Cerebellum (tissue), 4 donors: ENCODE measurements at places on chromosomes 6 and 20.

GRCh38 chr6:73062837-73063236 is 162.5 kb downstream of the KHDC1L start:
- DNase-seq, result no peak

DNA sequence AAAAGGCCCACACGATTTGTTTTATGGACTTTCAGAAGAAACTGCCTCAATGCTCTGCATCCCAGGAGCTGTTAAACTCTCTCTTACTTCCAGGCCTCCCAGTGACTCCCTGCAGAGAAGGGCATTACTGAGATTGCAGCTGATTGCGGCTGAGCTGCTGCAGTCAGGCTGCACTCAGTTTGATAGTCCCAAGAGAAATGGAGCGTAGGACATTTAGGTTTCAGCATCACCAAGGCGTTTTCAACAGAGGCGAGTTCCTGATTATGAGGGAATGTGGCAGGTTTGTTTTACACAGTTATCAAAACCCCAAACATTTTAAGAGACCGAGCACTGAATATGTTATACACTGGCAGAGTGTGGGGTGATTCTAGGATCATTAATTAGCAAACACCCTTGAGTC is 145.6 kb downstream of the TBX18 start:
- no peak for DNase-seq

DNA sequence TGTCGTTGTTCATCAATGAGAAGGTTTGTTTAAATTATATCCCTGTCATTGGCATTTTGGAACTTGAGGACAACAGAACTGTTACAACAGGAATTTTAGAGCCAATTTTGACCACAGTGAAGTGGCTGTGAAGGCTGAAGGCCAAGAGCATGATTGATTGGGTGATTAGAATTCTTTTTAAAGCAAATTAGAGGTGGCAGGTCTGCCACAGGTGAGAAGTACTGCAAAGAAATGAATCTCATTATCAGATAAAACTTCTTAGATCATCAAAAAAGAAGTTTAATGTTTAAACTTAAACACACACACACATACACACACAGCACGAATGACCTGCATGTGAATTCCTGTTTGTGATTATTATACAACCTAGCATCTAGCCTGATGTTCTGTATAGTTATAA is 32.4 kb downstream of the FARS2 start:
- no peak for DNase-seq

- DNase-seq, result no peak
Observed at GRCh38 chr6:87658516-87658915, 43.5 kb downstream of the AKIRIN2 start.

- no peak for DNase-seq
Observed at GRCh38 chr20:60695226-60696000, 556.6 kb upstream of the CDH4 start.

- DNase-seq, result no peak
Observed at GRCh38 chr6:139496654-139497344, 122.4 kb upstream of the CITED2 start.

GRCh38 chr20:47461120-47461685 is 40.5 kb upstream of the NCOA3 start:
- no peak for DNase-seq

GRCh38 chr6:90896075-90896547 is 309.2 kb upstream of the MAP3K7 start:
- no peak for DNase-seq

- no peak for DNase-seq
Observed at GRCh38 chr20:48717680-48718223, 110.0 kb downstream of the PREX1 start.

GRCh38 chr6:111175109-111175508 is 87.8 kb downstream of the SLC16A10 start:
- no peak for DNase-seq

GRCh38 chr6:135254471-135254870 is 73.4 kb downstream of the MYB start:
- no peak for DNase-seq

- no peak for DNase-seq
Observed at GRCh38 chr20:15576411-15576810, 996.8 kb downstream of the KIF16B start.

- DNase-seq, result no peak
Observed at GRCh38 chr6:33407132-33407718, 3.6 kb upstream of the PHF1 start.

DNA sequence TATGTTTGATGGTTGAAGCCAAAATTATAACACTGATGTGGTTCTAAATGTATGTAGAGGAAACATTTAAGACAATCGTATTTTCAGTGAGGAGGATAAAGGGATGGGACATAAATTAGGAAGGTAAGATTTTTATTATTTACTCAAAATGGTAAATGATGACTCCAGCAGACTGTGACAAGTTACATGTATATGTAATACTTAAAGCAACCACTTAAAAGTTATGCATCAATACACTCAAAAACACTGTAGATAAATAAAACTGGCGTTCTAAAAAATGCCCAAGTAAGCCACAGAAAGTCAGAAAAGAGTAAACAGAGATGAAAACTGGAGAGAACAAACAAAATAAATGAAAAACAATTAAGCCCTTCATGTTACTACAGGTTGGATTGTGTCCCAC is 18.7 kb downstream of the HLA-DMB start:
- DNase-seq, result no peak

GRCh38 chr6:12175626-12176025 is 114.5 kb upstream of the EDN1 start:
- DNase-seq, result no peak

DNA sequence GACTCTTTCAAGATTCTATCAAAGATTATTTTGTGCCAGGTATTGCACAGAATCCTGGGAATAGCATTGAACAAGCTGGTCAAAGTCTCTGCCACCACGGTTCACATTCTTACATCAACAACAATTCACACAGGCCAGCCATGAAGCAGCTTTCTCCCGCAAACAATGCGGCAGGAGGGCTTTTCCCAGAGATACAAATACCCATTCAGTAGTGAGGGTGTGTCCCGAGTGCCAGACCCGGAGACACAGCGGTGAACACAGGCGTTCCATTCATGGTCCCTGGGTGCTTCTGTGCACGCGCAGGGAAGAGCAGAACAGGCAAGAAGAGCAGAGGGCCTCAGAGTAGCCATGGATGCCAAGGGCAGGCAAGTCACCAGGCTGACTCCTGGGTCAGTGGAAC is 83.3 kb upstream of the PDE10A start:
- DNase-seq, result no peak

GRCh38 chr20:60200305-60200918 is 242.2 kb downstream of the CDH26 start:
- no peak for DNase-seq

- DNase-seq, result no peak
Observed at GRCh38 chr20:20439602-20440190, 71.8 kb downstream of the INSM1 start.

GRCh38 chr6:43848671-43849391 is 78.8 kb downstream of the VEGFA start:
- DNase-seq, result no peak

- DNase-seq, result no peak
Observed at GRCh38 chr6:106254636-106255035, 70.9 kb downstream of the ATG5 start.

DNA sequence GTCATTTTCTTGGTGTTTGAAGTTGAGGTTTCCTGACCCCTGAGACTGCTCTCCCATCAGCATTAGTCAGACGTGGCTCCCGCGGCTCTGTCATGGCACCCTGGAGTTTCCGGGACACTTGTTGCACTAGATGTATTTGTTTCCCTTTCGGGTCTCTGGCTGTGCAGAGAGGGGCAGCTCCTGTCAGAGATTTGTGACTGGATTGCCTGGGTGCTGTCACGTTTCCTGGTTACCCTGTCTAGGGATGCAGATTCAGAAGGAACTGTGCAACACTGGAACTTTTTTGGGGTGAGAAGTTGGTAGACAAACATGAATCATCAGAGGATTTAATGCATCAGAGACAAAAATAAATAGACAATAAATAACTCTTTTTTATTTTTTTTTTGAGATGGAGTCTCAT is 431.8 kb upstream of the MAN1A1 start:
- DNase-seq, result no peak

- DNase-seq, result no peak
Observed at GRCh38 chr20:40335901-40336351, 353.1 kb downstream of the MAFB start.

GRCh38 chr6:14328163-14328562 is 210.6 kb downstream of the CD83 start:
- DNase-seq, result no peak

GRCh38 chr6:101876431-101876830 is 482.9 kb downstream of the GRIK2 start:
- no peak for DNase-seq

GRCh38 chr20:1822564-1823449 is 72.4 kb upstream of the SIRPA start:
- DNase-seq, result no peak

DNA sequence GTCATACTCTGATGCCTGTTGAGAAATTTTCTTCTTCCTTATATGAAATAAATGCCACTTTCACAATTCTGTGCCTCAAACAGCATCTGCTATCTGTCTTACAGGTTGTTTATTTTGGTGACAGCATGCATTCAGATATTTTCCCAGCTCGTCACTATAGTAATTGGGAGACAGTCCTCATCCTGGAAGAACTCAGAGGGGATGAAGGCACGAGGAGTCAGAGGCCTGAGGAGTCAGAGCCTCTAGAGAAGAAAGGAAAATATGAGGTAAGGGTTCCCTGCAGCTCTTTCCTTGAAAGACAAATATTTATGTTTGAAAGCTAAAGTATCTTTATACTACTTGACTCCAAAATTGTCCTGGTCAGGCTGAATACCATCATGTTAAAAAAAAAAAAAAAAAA is 15.8 kb downstream of the TSPYL4 start:
- DNase-seq, result no peak

- no peak for DNase-seq
Observed at GRCh38 chr6:74091136-74091793, 395.3 kb downstream of the CD109 start.

GRCh38 chr20:41327178-41327577 is 9.6 kb upstream of the ZHX3 start:
- no peak for DNase-seq

DNA sequence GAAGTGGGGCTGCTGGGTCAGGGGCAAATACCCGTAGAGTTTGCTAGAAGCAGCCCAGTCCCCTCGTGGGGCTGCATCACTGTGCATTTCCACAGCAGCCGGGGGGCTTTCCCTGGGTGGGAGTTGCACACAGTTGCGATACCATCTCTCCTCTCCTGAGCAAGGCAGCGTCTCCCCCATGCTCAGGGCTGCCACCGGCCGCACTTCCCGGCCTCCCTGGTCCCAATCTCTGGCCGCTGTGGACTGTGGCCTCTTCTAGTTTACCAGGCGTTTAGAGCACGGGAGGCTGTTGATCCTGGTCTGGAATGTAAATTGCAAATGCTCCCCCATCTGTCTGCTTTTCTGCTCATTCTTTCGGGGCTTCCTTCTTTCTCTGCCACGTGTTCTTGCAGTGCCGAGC is 31.1 kb downstream of the OSBPL2 start:
- no peak for DNase-seq

GRCh38 chr20:38144974-38145728 is 19.9 kb downstream of the TGM2 start:
- no peak for DNase-seq
